NCI-H460 (cell line): ENCODE measurements at places on chromosomes 5 and 9. TPM values are rescaled to one million over a fixed set of nuclear protein-coding genes. Genes with fewer than 3 reads are reported as not detected.

The GMCL2 gene
- total RNA-seq: not detected in 2 replicates

The HTR4 gene
- not detected in 2 replicates for total RNA-seq

The RPS14 gene
- total RNA-seq: 4,447 and 4,846 TPM in 2 replicates

The SHISAL2B gene
- total RNA-seq: not detected in 2 replicates

The JADE2 gene
- 7.9 and 8.9 TPM in 2 replicates for total RNA-seq

The SLC6A3 gene
- total RNA-seq: not detected in 2 replicates

The TXNDC8 gene
- not detected in 2 replicates for total RNA-seq

The ADAMTSL2 gene
- not detected in 2 replicates for total RNA-seq
